Midbrain (tissue), 1 donor: ENCODE measurements at places on chromosomes 4 and X.

GRCh38 chr4:5770051-5770450, 59.0 kb downstream of the EVC start:
- no peak for DNase-seq

DNA sequence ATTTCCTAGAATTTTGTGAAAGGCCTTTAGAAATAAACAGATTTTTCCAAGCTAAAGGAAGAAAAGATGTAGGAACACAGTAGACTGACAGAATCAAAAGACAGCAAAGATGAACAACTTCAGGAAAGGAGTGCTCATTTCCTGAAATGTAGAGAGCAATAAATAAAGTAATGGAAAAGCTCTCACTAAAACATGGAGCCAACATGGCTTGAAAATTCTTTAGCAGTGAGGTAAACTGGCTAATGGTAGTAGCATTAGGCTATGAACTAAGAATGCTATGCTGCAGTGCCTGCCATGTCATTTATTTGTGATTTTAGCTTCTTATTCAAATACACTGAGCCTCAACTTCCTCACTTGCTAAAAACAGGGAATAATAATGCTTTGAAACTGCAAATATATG, 108.7 kb downstream of the IQCM start:
- DNase-seq = no peak

DNA sequence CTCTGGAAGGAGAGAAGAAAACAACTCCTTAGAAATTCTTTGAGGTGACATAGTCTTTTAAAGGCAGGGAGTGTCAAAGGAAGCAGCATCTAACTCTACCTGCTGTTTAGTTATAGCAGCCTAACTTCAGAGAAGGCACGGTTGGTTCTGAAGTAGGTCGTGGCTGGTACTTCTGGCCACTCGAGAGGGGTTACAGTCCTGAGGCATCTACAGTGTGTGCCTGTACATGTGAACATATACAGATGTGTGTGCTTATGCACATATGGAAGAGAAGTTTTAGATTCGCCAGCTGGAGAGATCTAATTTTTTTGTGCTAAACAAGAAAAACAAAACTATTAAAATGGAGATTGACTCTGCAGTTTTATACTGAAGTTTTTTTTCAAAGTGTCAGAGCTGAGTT, 52.7 kb downstream of the GATB start:
- DNase-seq = no peak

DNA sequence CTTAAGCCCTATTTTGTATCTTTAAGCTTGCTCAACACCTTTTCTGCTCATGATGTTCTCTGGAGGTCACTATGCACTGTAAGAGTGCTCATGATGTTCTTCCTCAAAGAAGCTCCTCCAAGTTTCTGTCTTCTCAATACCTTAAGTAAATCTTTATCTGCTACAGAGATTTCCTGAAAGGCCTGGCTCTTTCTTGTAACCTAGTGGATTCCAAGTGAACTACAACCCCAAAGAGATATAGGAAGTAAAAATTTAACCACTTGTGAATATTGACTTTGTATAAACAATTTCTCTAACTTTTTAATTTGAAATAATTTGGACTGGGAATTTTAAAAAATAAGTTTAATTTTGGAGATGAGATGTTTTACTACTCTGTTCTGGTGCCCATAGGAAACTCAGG, 39.3 kb upstream of the XK start:
- DNase-seq = no peak

DNA sequence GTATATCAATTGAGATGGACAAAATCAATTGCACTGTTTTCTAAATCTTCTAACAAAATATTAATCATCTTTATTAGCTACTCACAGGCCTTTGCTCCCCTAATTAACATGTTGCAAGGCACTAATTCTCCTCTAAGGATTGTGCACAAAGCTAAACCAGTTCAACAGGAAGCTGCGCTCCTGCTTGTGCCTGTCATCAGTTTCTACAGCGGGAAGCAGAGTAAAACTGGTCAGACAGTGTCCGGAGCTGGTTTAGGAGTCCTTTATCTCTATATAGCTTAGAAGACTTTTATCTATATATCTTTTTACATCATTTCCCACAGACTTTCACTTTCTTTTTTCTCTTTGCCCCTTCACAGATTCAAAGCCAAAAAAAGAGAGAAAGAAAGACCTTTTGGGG, 79.1 kb downstream of the ELOVL6 start:
- no peak for DNase-seq

DNA sequence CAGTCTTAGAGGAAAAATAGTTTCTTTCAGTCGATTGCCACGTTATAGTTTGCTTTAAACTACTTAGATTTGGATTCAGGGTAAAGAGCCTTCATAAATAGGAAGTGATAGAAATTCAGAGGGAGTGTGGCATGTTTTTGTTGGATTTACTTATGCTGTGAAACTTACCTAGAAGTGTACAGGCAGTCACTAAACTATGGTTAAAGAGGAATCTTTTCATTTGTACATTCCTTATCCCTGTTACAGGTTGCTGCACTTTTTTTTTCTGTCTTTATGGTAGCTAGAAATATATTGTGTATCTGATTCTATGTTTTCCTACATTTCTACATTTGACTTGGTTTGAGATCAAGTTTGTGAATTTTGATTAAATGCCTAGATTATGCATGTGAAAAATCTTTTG, 19.1 kb downstream of the WWC2 start:
- DNase-seq = no peak

DNA sequence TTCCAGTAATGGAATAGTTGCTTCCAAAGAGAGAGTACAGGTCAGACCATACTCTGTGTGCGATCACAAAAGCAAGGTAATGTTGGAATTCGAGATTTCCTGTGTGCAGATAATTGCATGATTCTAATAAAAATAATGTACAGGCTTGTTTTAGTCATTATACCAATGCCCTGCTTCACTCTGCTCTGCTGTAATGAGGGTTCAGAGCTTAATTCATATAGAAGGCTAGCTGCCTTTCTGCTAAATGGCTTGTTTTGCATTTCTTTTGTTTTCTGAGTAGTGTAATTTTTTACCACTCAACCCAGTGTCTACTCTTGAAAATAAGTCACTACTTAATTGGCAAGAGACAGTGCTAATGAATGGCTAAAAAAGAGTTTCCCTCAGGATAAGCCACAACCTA, 236.0 kb downstream of the CAMK2D start:
- no peak for DNase-seq

DNA sequence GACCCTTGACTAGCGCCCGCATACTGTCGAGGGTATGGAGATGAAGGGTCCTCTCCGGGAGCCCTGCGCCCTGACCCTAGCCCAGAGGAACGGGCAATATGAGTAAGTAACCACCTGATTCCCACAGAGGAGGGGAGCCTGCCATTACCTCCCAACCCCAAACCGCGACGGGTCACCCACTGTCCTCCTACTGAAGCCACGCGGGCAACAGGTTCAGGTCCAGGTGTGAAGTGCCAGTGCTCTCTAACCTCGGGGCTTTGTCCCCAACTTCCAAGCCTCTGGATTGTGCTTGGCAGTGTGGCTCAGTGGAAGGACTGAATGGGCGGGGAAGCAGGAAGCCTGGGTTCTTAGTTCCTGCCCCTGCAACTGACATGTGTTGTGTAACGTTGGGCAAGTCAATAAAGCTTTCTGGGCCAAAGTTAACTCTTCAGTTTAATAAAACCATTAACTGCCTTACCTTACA, 694 bp downstream of the OCRL start:
- DNase-seq = no peak

- DNase-seq = no peak
Measured at GRCh38 chrX:96907516-96908272, 24.0 kb downstream of the RPA4 start.

- DNase-seq = no peak
Measured at GRCh38 chrX:120001787-120002186, 58.2 kb upstream of the NKAP start.

- DNase-seq = no peak
Measured at GRCh38 chr4:624705-625590, at the start of gene PDE6B. TSS of gene PDE6B (plus strand) at chr4:625573. CDS start at chr4:625627, 54 bp downstream.

DNA sequence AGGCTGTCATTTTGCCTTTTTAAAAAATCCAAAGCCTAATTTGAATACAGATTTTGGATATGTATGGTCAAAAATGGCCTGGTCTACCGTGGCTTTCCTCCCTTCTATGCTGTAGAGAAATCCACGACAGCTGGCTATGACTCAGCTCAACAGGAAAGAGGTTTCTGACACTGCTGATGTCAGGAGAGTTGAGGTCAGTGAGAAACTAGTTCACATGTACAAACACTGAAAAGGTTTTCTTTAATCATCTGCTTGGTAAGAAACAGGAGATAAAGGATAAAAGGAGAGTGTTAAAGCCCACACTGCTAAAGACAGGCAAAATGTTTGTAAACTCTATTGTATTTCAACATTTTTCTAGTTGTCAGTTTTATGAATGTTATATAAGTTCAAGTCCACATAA, 113.9 kb downstream of the NYX start:
- DNase-seq = no peak

- no peak for DNase-seq
Measured at GRCh38 chr4:130338851-130339250, 1242.9 kb downstream of the C4orf33 start.

GRCh38 chr4:28845158-28845557, 1875.0 kb upstream of the PCDH7 start:
- no peak for DNase-seq

- DNase-seq = peak; percentile 73
Measured at GRCh38 chr4:184472614-184473498, 1.5 kb downstream of the IRF2 start.

DNA sequence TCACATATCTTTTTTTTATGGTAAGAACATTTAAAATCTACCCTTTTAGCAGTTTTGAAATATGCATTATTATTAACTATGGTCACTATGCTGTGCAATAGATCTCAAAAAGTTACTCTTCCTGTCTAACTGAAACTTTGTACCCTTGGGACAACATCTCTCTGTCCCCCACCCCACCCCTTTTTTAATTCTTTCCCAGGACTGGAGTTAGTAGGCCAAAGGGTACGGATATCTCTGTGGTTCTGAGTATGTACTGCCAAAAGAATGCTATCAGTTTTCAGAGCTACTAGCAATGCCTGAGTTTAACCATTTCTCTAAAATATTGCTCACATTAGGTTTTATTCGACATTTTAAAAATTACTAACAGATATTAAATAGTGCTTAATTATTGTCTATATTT, 4.7 kb upstream of the FAM241A start:
- DNase-seq = no peak

- DNase-seq = no peak
Measured at GRCh38 chr4:118760092-118760491, 74.9 kb downstream of the METTL14 start.

DNA sequence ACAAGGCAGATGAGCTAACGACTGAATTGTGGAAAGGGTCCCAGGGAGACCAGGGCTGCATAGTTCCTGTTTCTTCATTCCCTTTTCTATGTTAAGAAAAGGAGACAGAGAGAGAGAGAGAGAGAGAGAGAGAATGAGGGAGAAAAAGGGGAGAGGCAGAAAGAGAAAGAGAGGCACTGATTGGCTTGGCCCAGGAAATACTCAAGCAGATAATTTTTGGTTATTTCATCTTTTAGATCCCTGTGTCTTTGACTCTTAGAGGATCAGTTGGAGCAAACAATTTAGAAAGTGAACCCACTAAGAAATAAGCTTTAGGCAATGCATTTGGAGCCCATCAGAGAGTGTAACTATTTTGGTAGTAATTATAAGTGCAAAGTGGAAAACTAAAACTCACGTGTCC, 103.4 kb downstream of the CEP44 start:
- no peak for DNase-seq

DNA sequence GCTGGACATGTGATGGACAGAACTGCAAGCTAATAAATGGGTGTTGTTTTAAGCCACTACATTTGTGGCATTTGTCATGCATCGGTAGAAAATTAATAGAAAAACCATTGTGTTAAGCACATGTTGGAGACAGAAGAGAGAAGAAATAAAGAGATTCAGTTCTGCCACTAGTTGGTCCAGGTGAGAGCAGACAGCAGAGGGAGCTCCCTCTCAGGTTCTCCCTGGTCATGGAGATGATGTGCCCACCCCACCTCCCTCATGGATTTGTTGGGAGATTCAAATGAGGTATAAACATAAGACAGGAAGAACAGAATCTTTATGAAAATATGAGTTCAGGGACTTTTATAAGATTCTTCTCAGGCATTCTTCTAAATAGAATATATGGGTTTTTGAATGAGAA, 36.8 kb upstream of the OCIAD2 start:
- no peak for DNase-seq

DNA sequence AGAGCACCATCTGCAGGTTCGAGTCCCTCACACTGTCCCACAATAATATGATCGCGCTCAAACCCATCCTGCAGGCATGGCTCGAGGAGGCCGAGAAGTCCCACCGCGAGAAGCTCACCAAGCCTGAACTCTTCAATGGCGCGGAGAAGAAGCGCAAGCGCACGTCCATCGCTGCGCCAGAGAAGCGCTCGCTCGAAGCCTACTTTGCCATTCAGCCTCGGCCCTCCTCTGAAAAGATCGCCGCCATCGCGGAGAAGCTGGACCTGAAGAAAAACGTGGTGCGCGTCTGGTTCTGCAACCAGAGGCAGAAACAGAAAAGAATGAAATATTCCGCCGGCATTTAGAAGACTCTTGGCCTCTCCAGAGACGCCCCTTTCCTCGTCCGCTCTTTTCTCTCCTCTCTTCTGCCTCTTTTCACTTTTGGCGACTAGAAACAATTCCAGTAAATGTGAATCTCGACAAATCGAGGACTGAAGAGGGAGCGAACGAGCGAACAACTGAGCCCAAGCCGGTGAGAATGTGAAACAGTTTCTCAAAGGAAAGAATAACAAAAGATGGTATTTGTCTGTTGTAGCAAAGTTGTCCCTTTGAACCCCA, 1.9 kb downstream of the POU4F2 start:
- no peak for DNase-seq

DNA sequence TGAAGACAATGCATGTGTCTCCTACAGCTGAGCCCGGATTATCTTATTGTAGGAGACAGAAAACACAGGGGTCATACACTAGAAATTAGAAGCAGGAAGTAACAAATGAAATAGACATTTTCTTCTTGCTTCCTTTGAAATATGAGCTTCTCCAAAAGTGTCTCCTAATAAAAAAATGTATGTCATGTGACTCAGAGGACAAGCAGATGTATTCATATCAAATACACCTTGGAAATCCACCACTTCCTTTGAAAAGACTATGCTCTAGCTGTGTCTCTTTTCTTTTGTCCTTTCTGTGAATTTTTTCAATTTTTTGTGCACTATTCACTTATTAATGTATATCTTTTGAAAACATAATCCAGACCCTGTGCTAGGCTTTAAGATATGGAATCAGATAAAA, 1906.2 kb downstream of the C4orf33 start:
- DNase-seq = no peak

DNA sequence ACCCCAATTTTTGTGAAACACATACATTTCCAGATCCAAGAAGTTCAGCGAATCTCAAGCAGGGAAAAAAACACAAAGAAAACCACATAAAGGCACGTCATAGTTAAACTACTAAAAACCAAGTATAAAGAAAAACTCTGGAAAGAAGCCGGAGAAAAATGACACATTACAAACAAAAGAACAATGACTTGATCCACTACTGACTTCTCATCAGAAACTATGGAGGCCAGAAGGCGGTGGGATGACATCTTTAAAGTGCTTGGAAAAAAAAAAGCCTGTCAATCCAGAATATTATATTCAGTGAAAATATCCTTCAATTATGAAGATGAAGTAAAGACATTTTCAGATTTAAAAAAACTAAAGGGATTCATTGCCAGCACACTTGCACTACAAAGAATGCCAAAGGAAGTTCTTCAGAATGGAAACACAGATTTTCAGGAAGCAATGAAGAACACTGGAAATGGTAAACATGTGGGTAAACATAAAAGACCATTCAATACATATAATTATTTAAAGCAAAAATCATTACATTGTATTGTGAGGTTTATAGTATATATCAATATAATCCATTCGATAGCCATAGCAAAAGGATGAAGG, 32.6 kb upstream of the PPP2R2C start:
- no peak for DNase-seq
